Dermis microvascular lymphatic vessel endothelial cell (primary cell): ENCODE measurements at places on chromosomes 11 and 22.

DNA sequence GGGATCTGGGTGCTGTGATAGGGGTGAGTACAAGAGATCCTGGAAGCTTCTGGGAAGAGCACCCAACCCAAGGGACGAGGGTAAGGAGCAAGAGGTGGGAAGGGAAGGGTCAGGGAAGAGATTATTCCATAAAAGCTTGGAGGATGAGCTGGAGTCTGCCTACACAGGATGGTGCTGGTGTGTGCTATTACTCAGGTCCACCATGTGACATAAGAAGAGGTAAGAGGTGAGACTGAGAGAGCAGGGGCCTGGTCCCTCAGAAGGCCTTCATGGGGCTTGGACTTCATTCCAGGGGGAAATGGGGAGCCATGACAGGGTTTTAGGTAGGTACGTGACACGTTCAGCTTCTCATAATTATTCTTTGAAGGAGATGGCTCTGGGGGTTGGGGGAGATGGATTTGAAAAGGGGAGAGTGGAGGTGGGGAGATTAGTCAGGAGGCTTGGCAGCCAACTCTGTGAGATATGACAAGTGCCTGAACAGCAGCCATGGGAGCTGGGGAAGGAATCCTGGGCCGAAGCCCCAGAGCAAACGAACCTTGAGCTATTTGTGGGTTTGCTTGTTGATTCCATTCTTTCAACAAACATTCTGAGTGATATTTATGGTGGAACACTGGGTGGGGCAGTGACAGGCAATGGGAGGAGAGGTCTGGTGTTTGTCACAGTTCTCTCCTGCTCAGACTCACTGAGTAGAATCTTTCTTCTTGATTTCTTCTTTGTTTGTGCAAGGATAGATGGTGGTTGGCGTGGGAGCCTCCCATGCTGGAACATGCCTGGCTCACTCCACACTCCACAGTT is 11.2 kb upstream of the NCAM1 start:
- DNase-seq = no peak

- DNase-seq = no peak
These were observed 11.5 kb downstream of the RPL27A start for GRCh38 chr11:8694137-8694536.

DNA sequence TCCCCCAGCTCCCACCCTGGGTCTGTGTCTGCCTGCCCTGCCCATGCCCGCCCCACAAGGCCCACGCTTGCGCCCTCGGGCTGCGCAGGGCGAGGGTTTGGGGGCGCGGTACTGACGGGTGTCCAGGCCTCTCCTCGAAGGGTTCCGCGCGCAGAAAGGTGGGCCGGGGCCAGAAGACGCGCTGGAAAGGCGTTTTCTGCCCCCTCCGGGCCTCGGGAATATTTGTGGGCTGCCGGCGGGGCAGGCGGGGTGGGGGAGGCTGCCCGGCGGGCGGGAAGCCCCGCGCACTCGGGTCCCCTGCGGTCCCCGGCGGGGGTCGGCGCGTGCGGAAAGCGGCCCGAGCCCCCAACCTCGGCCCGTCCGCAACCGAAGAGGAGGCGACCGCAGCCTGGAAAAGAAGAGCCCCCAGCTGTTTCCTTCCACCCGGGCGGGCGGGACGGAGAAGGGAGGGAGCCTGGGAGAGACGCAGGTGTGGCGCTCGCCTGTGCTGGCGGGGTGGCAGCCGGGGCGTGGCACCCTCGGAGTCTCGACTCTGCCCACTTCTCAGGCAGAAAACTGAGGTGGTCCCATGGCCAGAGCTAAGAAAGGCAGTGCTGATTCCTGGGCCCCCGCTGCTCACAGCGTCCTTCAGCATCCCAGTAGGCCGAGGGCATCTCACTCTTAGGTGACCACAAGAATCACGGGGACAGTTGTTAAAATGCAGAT is 59.0 kb downstream of the THAP12 start:
- no peak for DNase-seq

GRCh38 chr11:126419801-126420697 is 64.6 kb downstream of the ST3GAL4 start:
- no peak for DNase-seq

DNA sequence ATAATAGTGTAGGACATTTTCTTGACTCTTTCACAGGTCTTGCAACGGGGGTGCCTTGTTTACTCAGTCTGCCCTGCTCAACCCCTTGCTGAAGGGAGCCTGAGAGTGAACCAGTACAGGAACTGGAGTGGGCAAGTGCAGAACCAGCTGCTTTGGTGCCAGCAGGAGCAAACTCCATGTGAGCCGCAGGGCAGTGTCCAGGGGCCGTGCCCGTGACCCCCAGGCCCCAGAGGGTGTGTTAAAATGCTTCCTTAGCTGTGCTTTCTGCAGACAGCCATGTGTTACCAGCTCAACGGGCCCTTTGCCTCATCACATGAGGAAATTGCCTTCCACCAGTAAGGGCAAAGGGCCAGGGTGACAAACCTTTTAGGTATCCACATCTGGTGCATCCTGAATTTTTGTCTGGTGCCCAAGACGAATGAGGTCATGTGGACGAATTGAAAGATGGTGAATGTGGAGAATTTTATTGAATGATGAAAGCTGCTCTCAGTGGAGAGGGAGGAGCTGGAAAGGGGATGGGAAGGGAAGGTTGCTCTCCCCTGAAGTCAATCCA is 53.6 kb upstream of the OR5D13 start:
- no peak for DNase-seq

GRCh38 chr22:33167998-33168790 is 110.0 kb upstream of the SYN3 start:
- no peak for DNase-seq

DNA sequence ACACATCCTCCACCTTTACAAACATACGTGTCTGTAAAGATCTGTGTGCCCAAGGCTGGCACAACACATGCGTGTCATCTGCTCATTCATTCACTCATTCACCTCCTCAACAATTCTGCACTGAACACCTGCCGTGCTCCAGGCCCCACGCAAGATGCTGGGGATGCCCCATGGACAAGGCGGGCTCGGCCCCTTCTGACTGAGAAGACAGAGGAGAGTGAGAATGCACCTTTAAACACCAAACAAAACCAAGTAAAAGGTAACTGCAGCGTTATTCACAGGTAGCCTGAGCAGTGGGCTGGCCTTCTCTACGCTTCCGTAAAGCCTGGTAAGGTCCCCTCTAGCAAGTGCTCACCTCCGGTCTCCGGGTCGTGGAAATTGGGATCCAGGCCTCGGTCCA is 142.8 kb downstream of the SHANK2 start:
- DNase-seq = no peak

- DNase-seq = no peak
These were observed 36.9 kb downstream of the NAALAD2 start for GRCh38 chr11:90171359-90171758.

DNA sequence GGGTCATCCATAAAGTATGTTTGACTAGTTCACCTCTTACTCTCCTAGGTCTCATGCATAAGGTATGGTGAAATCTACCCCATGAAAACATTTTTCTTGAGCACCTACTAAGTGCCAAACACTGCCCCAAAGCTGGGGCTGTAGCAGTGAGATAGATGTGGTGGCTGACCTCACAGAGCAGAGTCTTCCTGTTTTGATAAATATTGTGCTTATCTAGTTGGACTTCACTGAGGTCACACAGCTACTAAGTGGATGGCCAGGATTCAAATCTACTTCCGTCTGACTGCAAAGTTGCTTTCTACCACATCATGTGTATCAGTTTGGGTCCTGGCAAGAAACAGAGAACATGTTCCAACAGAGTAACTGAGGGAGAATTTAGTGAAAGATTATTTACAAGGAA is 6.4 kb upstream of the HTATIP2 start:
- no peak for DNase-seq

DNA sequence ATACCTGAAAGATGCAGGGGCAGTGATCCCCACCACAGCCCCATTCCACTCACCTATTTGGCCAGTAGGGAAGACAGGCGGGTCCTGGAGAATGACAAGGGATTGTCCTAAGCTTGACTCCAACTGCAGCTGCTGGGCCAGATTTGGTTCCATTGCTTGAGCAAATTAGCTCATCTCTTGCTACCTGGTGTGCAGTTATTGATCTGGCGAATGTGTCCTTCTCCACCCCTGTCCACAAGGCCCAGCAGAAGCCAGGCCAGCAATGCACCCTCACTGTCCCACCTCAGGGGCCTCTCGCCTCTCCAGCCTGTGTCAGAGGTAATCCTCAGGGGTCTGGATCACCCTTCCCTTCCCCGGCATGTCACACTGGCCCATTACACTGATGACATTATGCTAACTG is 23.3 kb downstream of the TSPAN32 start:
- no peak for DNase-seq

GRCh38 chr11:1927026-1927847 is 7.7 kb downstream of the TNNT3 start:
- DNase-seq = no peak

GRCh38 chr11:37134637-37135036 is 536.6 kb upstream of the RAG2 start:
- DNase-seq = no peak

DNA sequence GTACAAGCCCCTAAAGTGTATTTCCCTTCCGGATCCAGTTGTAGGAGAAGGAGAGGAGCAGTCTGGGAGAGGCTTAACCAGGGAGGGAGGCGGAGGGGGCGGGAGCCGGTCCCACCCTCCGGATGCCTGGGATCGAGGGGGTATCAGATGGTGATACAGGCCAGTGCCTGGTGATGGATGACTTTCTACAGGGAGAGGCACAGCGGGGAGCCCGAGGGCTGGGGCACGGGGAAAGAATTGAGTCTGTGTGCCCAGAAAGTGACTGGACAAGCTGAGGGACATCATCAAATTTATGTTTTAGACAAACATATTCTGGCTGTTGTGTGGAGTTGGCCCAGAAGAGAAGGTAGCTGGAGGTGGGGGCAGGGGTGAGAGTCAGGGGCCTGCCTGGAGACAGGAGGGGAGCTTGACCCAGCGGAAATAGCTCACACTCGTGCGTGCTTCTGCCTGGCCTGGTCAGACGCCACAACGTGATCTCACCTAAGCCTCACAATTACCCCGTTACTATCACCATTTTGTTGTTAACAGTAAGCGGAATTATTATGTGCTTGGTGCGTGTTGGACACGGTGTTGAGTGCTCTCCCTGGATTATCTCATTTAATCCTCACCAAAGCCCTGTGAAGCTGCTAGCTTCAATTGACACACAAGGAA is 42.4 kb downstream of the AMPD3 start:
- DNase-seq = no peak

- DNase-seq = no peak
These were observed 757 bp upstream of the RBFOX2 start for GRCh38 chr22:36029406-36029755.

- peak; percentile 37 for DNase-seq
These were observed 2.3 kb upstream of the VSIG2 start for GRCh38 chr11:124754309-124754708.

DNA sequence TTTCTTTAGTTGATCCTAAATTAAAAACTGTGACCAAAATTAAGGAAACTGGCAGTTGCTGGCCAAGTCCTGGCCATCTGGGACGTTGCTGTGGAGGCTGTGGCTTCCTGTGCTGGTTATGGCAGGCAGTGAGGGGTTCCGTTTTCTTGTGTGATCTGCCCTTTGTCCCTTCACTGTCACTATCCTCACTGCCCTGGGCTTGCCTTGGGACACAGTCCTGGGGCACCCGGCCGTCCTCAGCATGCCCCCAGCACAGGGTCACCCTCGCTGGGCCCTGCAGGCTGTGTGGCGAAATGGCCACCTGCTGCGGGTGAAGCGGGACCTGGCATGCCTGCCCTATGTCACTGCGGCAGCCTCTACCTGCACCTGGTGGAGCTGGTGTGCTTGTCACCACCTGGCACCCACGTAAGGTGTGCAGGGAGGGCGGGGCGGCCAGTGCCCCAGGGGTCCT is 52.5 kb upstream of the SLC22A12 start:
- DNase-seq = no peak

DNA sequence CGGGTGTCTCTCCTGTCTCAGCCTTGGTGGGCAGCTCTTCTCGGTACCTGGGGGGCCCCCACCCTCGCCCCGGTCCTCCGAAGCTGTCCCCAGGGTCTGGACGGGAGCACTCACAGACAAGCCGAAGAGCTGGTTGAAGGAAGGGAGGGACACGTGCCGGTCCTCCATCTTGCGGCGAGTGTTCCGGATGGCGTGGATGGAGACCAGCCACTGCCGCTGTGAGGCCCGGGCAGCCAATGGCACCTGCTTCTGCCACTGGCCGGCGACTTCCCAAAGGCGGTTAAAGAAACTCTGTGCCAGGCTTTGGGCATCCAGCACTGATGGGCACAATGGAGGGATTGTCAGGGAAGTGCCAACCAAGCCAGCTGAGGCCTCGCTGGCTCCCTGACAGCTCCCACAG is 18.7 kb downstream of the PPM1F start:
- no peak for DNase-seq

DNA sequence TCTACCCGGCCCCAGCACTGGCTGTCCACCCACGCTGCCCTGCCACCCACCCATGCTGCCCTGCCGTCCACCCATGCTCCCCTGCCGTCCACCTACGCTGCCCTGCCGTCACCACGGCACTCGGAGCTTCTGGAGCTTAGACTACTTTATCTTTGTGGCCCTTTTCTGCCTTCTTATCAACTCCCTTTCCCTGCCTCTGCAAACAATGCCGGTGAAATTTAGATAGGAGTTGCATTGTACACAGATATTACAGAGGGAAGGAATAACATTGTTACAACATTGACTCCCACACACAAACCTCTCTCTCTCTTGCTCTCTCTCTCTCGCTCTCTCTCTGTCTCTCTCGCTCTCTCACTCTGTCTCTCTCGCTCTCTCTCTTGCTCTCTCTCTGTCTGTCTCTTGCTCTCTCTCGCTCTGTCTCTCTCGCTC is 33.7 kb upstream of the BRSK2 start:
- DNase-seq = no peak

DNA sequence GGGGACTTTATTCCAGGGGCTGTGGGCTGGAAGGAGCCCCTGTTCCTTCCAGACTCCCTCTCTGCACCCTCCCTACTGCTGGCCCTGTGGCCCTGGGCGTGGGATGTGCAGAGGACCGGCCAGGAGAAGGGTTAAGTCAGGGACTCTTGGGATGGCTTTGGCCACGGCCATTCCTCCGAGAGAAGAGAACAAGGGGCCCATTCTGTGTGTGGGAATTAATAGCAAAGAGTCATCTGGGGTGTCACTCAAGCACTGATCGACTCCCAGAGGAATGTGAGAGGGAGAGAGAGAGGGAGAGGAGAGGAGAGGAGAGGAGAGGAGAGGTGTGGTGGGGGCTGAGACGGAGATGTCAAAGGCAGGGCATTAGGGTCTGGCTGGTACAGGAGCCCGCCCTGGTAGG is 14.2 kb upstream of the SOX10 start:
- no peak for DNase-seq

GRCh38 chr22:41369837-41370236 is 11.9 kb upstream of the TEF start:
- DNase-seq = no peak

- no peak for DNase-seq
These were observed at the start of gene OR8A1 for GRCh38 chr11:124569697-124570096. TSS of gene OR8A1 (plus strand) at chr11:124569997. CDS start at chr11:124570120, 123 bp downstream.
